Endodermal cell (in vitro differentiated cells): ENCODE measurements at places on chromosomes 4 and X. TPM values are rescaled to one million over a fixed set of nuclear protein-coding genes. Genes with fewer than 3 reads are reported as not detected.

Gene ZNF718
- 12.9 and 15.8 TPM in 2 replicates for total RNA-seq

DNA sequence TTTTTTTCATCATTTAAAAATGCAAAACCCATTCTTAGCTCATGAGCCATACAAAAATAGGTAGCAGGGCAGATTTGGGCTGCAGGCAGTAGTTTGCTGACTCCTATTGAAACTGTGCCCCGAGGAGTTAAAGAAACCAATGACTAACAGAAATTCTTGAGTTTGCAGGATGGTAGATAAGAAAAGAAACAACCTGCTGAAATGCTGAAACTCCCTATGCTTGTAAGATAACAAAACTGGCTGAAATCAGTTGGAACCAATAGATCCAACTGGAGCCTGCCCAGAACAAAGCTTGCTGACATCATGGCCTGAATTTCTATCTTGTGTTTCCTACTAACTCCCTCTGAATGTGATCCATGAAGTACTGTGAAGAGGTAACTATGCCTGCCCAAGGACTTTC lies 68.6 kb downstream of the ANOS1 start:
- no peaks in the 10 kb centered on the region for H3K36me3 ChIP-seq
- no peak overlapping the region for H3K4me3 ChIP-seq
- H3K27ac ChIP-seq = no peak overlapping the region
- no peaks in the 10 kb centered on the region for H3K4me1 ChIP-seq
- no peaks in the 10 kb centered on the region for H3K27me3 ChIP-seq
- DNase-seq = no peak

DNA sequence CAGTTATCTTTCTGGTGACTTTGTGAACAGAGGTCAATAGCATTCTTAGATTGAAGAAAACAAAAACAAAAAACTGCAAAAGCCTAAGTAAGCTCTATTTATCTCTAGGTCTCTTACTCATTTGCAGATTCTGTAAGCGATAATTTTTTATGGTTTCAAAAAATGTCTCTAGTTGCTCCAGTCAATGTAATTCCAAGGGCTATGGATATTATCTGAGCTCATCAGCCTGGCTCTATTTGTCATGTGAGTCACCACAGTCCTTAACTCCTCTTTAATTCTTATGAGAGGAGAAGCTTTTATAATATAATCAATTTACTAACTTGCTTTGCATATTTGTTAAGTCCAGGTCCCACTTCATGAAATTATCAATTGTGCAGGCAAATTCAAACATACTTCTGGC lies 79.1 kb downstream of the NPFFR2 start:
- H3K36me3 ChIP-seq = no peaks in the 10 kb centered on the region
- H3K4me1 ChIP-seq = no peaks in the 10 kb centered on the region
- no peak for DNase-seq
- H3K27ac ChIP-seq = no peak overlapping the region

Gene MCF2
- 1.9 and 2.1 TPM in 2 replicates for total RNA-seq

Gene MTMR8
- 2.9 and 4.3 TPM in 2 replicates for total RNA-seq

- no peak overlapping the region for H3K4me3 ChIP-seq
- H3K4me1 ChIP-seq = no peaks in the 10 kb centered on the region
- DNase-seq = no peak
- H3K27me3 ChIP-seq = no peaks in the 10 kb centered on the region
These were observed 89.0 kb downstream of the FAM53A start for GRCh38 chr4:1594871-1595788.

DNA sequence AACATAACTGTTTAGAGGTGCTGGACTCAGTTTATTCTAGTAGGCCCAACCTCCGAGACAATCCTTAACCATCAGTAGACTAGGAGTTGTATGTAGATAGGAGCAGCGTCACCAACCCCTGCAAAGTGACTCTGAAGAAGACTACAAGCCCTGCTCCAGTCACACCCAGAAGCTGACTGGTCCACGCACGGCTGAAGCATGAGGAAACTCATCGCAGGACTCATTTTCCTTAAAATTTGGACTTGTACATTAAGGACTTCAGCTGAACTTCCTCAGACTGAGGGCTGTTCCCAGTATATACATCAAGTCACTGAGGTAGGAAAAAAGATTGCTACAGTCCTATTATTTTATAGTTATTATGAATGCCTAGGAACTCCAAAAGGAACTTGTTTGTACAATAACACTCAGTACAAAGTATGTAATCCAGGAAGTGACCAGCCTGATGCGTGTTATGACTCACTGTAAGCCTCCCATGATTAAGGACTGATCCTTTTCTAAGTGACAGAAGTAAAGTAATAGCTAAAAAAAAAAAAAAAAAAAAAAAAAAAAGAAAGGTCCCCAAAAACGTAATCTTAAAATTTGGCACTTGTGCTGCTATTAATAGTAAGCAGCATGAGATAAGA lies 41.6 kb upstream of the UGT2B7 start:
- H3K36me3 ChIP-seq = no peaks in the 10 kb centered on the region
- H3K4me1 ChIP-seq = no peaks in the 10 kb centered on the region
- no peak for DNase-seq
- H3K4me3 ChIP-seq = no peak overlapping the region
- H3K27me3 ChIP-seq = peaks cover 15% of the 10 kb centered on the region

DNA sequence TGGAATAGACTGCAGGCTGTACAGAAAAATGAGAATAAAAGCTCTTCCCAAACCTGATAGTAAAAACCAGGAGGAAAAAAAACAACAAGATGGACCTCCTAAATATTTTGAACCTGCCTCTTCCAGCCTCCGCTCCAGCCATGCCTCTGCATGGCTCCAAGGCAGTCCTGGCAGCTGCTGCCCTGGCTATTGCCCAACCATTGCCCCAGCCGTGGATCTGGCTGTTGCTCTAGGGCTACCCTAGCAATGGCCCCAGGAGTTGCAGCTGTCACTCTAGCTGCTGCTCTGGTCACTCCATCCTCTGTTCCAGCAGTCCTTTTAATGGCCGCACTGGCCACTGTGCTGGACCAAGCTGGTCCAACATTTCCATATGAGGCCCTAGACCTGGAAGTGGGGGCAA lies 1756.0 kb downstream of the C4orf33 start:
- H3K4me1 ChIP-seq = no peaks in the 10 kb centered on the region
- no peak for DNase-seq
- H3K27me3 ChIP-seq = no peaks in the 10 kb centered on the region
- no peak overlapping the region for H3K27ac ChIP-seq
- H3K36me3 ChIP-seq = no peaks in the 10 kb centered on the region
- H3K4me3 ChIP-seq = no peak overlapping the region

- H3K4me3 ChIP-seq = no peak overlapping the region
- DNase-seq = no peak
- H3K27me3 ChIP-seq = no peaks in the 10 kb centered on the region
- H3K4me1 ChIP-seq = no peaks in the 10 kb centered on the region
These were observed 52.7 kb downstream of the SLC10A7 start for GRCh38 chr4:146469022-146469421.

- DNase-seq = no peak
- no peaks in the 10 kb centered on the region for H3K36me3 ChIP-seq
- H3K4me1 ChIP-seq = no peaks in the 10 kb centered on the region
These were observed 258.1 kb upstream of the VCX3A start for GRCh38 chrX:6793000-6793399.

Gene GLRB
- 0.61 to 1.6 TPM (median 1.4 TPM) in 3 replicates for total RNA-seq

DNA sequence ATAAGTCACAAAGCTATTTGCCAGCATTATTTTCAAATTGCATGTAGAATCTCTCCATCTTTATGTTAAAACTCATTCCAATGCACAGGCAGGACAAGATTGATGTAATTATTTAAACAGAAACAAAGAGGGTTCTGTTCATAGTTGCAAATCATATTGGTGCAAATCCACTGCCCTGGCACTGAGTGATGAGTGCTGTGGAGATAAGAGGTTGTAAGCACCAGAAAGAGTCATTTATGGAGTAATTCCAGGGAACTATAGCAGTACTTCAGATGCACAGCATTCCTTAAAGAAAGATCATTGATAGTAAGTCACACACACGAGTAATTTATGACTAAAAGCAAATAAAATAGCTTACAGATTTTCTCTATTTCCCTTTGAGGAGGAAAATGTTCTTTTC lies 337.7 kb upstream of the CTSO start:
- DNase-seq = no peak
- no peak overlapping the region for H3K4me3 ChIP-seq
- H3K27ac ChIP-seq = no peak overlapping the region

- no peak overlapping the region for H3K4me3 ChIP-seq
- no peaks in the 10 kb centered on the region for H3K27me3 ChIP-seq
- no peak for DNase-seq
- no peaks in the 10 kb centered on the region for H3K36me3 ChIP-seq
- no peak overlapping the region for H3K27ac ChIP-seq
These were observed 21.8 kb upstream of the JADE1 start for GRCh38 chr4:128787509-128788311.

- H3K36me3 ChIP-seq = no peaks in the 10 kb centered on the region
- H3K4me3 ChIP-seq = no peak overlapping the region
- no peak overlapping the region for H3K27ac ChIP-seq
These were observed 19.7 kb downstream of the GAB3 start for GRCh38 chrX:154731184-154731583.

Gene MAGEB10
- total RNA-seq = not detected in 2 replicates

Gene TLR3
- total RNA-seq = 0.16 and 0.26 TPM in 2 replicates

DNA sequence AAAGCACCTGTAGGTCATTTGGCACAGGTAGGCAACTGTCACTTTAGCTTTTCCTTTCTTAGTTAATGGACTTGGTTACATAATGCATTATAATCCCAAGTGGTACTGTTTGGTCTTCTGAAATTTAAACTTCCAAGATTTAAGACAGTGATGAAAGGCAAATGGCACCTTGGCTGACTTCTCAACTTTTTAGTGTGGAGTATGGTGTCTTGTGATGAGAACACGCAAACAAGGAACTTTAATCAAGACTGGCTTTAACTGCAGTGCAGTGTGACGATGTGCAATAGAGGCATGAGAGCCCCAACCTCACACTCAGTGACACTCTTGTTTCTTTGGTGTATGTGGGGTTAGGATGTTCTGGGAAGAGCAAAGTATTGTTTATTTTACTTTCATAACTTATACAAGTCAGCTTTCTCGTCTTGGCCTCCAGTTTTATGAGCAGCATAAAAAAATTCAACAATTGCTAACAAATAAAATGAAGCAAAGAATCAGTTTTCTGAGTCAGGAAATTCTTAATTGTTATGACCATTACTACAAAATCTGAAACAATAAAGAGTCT lies 171.9 kb downstream of the MAD2L1 start:
- no peak for DNase-seq
- no peaks in the 10 kb centered on the region for H3K27me3 ChIP-seq
- H3K27ac ChIP-seq = no peak overlapping the region
- H3K4me1 ChIP-seq = peaks cover 4% of the 10 kb centered on the region
- H3K4me3 ChIP-seq = no peak overlapping the region

DNA sequence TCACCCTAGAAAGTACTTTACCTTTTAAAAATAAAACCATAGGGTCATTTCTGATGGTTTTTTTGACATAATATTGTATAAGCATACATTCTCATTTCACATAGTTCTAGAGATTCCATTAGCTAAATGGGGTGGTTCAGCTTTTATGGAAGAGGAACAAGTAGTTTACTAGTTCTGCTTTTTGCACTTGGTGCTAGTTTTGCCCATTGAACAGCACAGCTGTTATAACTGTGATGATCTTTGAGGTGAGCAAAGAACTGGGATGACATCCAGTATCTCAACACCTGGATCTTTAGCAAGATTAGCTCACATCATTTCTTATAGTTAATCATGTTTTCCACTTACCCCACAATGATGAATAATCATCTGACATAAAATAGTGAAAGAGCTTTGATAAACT lies 40.9 kb downstream of the MOB1B start:
- H3K4me1 ChIP-seq = no peaks in the 10 kb centered on the region
- H3K27me3 ChIP-seq = no peaks in the 10 kb centered on the region
- H3K27ac ChIP-seq = no peak overlapping the region
- peaks cover 2% of the 10 kb centered on the region for H3K36me3 ChIP-seq

GRCh38 chr4:169314906-169315305 lies 44.1 kb upstream of the SH3RF1 start:
- no peak overlapping the region for H3K27ac ChIP-seq
- H3K36me3 ChIP-seq = no peaks in the 10 kb centered on the region
- no peaks in the 10 kb centered on the region for H3K4me1 ChIP-seq
- H3K27me3 ChIP-seq = no peaks in the 10 kb centered on the region
- H3K4me3 ChIP-seq = no peak overlapping the region

GRCh38 chr4:52202931-52203330 lies 151.8 kb downstream of the SPATA18 start:
- DNase-seq = no peak
- H3K4me1 ChIP-seq = peaks cover 7% of the 10 kb centered on the region
- H3K4me3 ChIP-seq = no peak overlapping the region
- no peak overlapping the region for H3K27ac ChIP-seq
- no peaks in the 10 kb centered on the region for H3K36me3 ChIP-seq
- no peaks in the 10 kb centered on the region for H3K27me3 ChIP-seq

- H3K36me3 ChIP-seq = no peaks in the 10 kb centered on the region
- no peaks in the 10 kb centered on the region for H3K27me3 ChIP-seq
These were observed 263.6 kb upstream of the EMCN start for GRCh38 chr4:100781435-100781834.

DNA sequence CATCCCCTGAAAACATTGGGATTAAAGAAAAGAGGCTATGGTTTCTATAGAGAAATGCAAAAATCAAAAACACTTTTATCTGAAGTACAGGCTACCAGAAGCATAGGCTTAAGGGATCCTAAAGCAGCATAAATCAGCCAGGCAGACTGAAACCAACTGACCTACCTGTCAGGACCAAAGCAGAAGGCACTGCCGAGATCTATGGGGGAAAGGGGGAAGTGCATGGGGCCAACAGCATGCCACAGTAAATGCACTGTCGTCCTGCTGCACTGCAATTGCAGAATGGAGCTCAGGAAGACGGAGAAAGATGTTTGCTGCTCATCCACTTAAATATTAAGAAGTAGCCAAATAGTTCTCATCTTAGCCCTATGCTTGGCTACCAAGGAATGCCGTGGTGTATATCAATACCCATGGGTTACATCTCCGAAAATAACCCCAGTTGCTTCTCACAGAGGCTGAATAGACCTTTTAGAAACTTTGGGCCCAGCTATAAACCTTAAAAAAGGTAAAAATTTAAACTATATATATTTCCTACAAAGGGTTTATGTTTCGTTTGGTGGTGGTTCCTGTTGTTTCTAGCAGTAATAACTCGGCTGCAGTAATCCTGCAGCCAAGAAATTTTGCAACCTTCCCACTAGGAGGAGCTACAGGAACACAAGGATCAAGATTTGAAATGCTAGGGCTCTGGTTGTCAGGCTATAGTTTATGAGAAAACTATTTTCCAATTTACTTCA lies 312.2 kb upstream of the DIAPH2 start:
- H3K36me3 ChIP-seq = no peaks in the 10 kb centered on the region
- no peaks in the 10 kb centered on the region for H3K4me1 ChIP-seq
- no peaks in the 10 kb centered on the region for H3K27me3 ChIP-seq
- no peak overlapping the region for H3K27ac ChIP-seq
